ENCODE measurements at places on chromosomes 16 and 17.

- DNase-seq = no peak
These were observed at the start of gene TBKBP1 for GRCh38 chr17:47693731-47694580. TBKBP1 (plus strand) TSS chr17:47694161; CDS start chr17:47696113, 1,952 bp downstream.

GRCh38 chr17:29407856-29408255, 17.7 kb downstream of the TAOK1 start:
- DNase-seq = no peak

- no peak for DNase-seq
These were observed 91.7 kb downstream of the RPGRIP1L start for GRCh38 chr16:53612003-53612402.

- DNase-seq = no peak
These were observed 96.1 kb upstream of the CDH5 start for GRCh38 chr16:66270333-66270927.

All from kidney epithelial cell (primary cell).